Karpas-422 (cell line): ENCODE measurements at places on chromosomes 3 and 15.

GRCh38 chr3:12586403-12586802 is 29.5 kb downstream of the MKRN2 start:
- no peak for DNase-seq

DNA sequence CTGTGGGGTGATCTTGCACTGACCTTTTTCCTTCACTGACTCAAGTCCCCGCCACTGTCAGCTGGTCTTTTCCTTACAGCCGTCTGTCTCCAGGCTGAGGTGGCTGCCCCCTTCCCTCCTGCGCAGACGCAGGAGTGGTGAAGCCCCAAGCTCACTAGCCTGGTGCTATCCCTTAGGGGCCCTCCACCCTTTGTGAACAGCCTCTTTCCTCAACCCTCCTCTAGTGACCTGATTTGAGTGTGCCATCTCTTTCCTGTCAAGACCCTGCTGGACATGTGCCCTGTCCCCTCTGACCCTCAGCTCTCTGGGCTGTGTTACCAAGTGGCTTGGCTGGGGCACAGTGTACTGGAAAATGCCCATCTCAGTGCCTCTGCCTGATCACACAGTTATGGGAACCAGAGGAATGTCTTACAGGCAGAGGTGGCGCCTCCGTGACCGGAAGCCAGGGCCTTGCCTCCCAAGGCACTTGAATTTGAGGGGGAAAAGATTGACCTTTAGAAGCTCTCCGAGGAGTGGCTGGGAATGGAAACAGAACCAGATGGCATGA is 8.7 kb downstream of the KBTBD13 start:
- no peak for DNase-seq

DNA sequence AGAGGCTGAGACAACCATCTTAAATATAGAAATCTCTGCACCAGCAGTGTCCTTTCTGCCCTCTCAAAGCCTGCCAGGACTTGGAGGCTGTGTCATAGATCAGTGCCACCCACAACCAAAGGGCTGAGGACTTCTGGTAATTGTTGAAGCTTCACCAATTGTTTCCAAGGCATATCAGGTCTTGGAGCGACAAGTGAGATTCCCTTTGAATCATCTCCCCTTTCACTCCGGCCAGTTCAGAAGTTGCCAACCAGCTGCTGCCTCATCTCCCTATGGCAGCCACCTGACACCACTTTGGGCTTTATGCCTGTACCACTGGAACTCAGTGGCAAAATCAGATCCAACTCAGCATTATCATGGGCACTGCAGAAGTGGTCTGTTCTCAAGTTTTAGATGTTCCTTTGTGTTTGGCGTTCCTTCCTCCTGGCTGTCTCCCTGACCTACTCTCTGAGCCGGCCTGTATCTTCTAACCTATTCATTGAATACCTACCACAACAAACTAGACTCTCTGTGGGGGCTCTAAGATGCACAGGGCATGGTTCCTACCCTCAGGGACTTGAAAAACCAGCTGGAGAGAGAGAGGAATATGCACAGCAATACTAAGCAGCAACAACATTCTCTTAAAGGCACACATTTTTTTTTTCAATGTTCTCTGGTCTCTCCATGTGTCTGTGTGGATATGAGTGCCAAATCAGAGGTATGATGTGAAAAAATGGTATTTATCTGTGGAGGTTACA is 90.8 kb upstream of the PFN2 start:
- no peak for DNase-seq

DNA sequence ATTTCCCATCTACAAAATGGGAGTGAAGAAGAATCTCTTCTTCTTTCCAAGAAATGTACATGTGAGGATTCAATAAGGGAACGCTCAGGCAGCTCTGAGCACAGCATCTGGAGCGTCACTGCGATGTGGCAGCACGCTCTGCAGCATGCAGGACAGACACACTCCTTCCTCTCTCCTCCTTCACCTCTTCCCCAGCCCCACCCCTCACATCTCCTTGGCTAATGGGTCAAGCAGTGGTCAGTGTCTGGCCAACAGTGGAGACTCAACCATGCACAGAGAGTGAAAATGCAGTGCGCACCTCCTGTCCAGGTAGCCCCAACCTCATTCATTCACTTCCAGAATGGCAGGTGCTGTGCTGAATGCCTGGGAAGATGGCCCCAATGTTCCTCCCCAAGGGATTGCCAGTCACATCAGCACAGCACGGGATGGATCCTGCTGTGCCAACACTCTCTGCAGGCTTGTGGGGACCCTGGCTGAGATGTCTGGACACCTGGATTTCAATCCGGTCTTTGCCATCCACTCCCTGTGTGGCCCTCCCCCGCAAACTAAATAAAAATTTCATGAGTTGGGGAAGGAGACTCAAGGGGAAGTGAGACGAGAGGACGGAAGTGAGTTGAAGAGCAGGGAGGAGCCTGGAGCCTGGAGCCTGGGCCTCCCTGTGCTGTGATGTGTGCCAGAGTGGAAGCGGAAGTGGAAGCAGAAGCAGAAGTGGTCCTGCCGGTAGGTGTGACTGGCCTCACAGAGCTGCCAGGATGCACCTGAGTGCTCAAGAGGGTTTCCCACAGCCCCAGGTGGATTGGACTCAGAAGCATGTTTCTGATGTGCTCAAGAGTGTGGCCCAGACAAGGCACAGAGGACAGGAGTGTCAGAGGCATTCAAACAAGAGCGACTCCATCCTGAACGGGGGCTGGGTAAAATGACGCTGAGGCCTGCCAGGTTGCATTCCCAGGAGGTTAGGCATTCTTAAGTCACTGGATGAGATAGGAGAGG is 163.9 kb downstream of the SMAD6 start:
- peak; percentile 96 for DNase-seq

DNA sequence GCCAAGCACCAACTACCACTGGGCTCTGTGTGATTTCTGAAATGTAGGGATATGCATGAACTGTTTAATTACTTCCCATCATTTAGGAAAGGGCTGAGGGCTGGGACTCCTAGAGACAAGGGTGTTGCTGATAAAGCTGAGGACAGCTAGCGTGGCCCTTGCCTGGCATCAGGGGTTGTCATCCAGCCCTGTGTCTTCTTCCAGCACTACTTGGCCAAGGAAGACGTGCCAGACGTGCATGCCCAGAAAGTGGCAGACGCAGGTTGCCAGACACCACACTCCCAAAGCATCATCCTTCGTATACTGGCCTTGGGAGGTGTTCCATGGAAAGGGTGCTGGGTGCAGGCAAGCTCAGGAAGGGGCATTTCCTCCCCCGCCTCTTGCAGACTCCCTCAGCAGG is 64.8 kb downstream of the LRIG1 start:
- DNase-seq = no peak

DNA sequence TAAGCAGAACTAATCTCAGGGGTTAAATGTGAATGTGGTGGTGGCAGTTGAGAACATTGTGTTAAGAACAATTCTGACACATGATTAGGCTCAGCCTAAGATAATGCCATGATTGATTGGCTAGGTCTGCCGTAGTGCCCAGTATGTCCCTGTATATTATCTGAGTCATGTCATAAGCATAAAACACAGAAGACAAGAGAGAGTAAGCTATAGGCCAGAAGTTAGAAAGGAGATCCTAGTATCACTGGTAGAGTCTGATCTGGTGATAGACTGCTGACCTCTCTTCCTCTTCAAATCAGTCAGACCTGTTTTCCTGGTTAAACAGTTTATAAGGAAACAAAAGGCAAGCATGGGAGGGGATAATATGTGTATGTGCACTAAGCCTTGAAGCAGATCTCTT is 30.1 kb upstream of the ATP8B4 start:
- DNase-seq = peak; percentile 29

DNA sequence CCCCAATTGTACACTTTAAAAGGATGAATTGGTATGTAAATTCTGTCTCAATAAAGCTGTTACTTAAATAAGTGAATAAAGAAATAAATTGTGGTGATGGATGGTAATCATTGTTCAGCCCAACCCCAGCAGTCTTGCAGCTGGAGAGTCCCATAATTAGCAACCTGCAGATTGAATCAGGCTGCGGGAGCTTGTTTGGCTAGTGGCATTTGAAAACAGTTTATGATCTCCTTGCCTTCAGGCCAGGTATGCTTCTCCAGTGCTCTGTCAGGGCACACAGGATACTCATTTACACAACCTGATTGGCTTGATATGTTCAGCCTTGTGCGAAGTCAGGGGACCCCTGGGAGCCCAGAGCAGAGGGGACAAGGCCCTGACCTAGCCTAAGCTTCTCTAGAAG is 16.5 kb upstream of the TSEN2 start:
- DNase-seq = no peak

DNA sequence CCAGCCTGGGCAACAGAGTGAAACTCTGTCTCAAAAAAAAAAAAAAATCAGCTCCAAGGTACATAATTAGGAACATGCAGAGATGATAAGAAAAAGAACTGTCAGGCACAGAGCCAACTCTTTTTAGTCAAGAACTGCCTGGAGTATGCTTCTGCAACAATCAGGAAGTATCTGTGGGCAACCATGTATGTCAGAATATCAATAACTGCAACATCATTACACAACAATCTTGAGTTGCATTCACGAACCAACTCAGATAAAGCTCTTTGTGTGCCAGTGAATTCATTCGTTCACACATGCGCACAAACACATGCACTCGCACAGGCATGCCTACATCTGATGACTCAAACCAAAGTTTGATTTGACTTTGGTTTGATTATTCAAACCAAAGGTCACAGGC is 32.1 kb downstream of the EFHB start:
- no peak for DNase-seq

GRCh38 chr3:43932921-43933320 is 242.2 kb downstream of the ABHD5 start:
- no peak for DNase-seq

- no peak for DNase-seq
Measured at GRCh38 chr3:12859840-12860239, 18.5 kb upstream of the RPL32 start.

DNA sequence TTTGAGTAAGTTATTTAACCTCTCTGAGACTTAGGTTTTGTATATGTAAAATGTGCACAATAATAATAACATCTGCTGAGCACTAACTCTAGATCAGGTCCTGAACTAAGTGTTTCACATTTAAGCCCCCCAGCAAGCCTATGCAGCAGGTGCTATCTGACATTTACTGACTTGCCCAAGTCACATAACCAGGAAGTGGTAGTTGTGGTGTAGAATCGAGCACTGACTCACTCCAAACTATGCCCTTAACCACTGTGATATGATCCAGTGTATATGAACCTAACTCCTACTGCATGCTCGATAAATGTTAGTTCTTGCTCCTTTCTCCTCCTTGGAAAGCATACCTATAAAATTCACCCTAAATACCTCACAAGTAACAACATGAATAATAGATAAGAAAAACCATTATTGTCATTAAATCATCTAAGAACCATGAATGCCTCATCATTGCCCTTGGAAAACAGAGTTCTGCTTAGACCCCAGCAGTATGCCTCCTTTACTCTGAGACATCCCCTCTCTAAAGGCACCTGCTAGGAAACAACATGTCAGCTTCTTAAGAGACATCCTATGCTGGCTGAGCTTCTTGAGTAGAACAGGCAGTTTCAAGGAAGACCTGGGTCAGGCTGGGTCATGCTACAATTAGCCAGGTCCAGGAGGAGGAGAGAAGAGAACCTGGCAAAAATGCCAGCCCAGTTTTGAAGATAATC is 3.0 kb upstream of the SHC4 start:
- DNase-seq = no peak
